ENCODE measurements at places on chromosomes 6 and 20.

DNA sequence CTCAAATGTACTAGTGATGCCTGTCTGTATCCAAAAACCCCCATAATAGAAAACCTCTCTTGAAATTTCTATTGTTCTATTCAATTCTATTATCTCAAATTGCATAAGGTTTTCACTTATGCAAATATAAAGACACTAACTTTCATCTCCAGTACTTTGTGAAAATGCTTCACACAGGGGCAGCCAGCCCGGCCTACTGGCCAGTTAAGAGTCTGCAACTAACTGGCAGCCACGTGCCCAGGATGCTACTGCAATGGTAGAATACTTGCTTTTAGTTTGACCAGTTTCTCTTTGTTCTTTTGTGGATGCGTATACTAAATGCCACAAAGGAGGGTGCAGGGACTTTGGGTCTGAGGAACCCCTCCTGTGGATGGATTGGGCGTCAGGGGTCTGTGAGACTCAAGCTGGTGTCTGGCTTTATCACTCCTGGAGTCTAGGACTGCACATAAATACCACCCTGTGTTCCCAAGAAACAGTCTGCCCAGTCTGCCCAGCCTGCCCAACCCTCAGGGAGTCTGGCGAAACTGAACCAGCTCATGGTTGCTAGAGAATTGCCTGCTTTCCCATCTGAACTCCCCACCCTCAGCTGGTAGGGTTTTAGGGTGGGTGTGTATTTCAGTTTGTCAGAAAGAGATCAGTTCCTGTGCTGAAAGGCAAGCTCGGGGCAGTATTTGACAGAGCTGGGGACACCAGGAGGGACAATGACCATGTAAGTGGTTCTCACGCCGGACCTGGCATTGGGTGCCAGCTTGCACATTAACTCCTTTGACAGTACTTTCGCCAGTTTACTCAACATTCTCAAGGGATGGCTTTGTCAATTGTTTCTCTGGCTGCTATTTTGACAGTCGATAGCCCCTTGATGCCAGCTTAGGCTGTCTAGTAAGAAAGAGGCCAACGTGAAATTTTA, 558.2 kb upstream of the JAG1 start:
- no peak for DNase-seq

DNA sequence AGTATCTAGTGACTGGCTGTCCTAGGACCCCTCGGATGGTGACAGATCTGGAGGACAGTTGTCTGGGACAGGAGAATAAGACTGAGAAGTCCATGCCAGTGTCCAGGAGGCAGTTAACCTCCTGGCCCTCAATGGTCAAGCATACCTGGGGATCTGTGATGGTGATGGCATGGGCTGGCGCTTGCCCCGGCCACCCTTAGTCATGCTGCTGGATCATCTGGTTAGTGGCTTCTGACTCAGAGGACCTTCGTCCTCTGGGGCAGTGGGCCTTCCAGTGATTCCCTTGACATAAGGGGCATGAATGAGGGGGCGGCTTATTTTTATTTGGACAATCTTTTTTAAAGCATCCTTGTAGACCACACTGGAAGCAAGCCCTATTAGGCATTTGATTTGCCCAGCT, 24.0 kb upstream of the SF3B5 start:
- DNase-seq: no peak

DNA sequence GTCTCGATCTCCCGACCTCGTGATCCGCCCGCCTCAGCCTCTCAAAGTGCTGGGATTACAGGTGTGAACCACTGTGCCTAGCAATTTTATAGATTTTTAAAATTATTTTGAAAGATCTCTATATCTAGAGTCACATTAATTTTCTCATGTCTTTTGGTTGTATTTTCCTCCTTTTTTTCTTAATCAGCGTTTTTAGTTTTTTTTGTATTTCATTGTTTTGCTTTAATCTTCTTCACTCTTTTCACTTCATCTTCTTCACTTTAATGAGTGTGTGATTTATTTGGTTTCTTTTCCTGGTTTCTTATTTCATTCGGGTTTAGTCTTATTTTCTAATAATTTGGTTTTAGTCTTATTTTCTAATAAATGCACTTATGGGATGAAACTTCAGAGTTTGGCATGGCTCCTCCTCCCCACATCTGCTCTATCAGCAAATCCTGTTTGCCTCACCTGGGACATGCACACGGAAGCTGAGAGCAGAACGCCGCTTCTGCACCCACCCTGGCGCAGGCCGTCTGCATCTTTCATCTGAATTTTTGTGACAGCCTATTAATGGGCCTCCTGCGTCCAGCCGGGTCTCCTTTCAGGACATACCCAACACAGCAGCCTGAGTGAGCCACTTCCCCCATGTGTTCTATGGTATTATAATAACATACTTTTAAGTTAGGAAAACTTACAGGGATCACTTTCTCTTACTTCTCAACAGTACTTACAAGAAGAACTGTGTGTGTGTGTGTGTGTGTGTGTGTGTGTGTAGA, 35.5 kb downstream of the DTD1 start:
- no peak for DNase-seq

- DNase-seq: no peak
These were observed 287.7 kb downstream of the ALDH8A1 start for GRCh38 chr6:134662077-134662700.

GRCh38 chr6:159169557-159170332, 545 bp downstream of the FNDC1 start:
- no peak for DNase-seq

- no peak for DNase-seq
These were observed 10.2 kb downstream of the USP49 start for GRCh38 chr6:41884957-41885356.

All from CD14-positive monocyte (primary cell).